Breast epithelium (tissue), 4 donors: ENCODE measurements at places on chromosomes 1 and 21. TPM values are rescaled to one million over a fixed set of nuclear protein-coding genes. Genes with fewer than 3 reads are reported as not detected.

The LCE3D gene
- not detected for total RNA-seq

DNA sequence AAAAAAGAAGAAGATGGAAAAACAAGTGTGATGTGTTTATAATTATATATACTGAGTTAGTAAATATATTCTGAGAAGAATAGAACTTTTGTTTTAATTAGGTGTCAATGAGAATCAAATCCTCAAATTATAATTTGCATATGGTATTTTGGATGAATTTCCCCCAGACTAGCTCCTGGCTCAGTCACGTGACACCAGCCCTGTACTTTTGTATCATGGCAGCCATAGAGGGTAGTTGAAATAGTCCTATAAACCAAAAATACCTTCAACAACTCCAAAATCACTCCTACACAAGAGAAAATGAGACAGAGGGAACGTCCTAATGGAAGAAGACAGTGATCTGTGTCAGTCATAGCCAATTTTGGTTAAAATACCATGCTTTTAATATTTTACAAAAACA lies 9.0 kb upstream of the S1PR1 start:
- H3K36me3 ChIP-seq: no peaks in the 10 kb centered on the region
- no peak for DNase-seq
- H3K27me3 ChIP-seq: no peaks in the 10 kb centered on the region
- H3K4me3 ChIP-seq: no peak overlapping the region
- H3K27ac ChIP-seq: no peak overlapping the region

The RAB7B gene
- 6.6 TPM for total RNA-seq

DNA sequence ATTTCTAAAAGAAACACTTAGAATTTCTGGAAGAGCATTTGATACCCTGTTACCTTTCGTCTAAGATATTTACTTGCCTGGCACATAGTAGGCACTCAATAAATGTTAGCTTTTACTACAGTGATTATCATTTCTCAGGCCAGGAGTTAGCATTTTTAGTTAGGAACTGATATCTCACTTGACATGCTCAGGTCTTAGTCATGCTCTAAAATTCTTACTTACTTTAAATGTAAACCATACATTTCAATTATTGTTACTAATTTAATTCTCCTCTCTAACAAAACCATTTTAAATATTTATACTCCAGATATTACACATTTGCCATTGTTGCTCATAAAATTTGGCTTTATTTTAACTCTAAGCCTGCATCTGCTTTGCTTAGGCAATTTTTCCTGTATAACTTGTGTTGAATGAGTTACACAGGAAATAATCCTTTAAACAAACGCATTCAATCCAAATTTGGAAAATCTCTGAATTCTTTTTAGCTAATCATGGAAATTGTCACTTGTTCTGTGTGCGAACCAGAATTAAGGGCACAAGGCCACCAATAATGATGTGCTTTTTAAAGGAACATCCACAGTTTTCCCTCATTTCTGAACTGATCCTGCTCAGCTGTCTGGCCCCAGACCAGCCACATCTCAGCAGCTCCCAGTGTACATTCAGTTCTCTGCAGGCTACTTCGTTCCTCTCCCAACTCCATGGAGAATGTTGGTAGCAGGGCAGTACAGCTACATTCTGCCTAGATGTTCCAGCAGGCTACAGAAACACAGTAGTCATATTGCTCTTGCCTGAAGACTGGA lies 15.6 kb downstream of the NIBAN1 start:
- no peaks in the 10 kb centered on the region for H3K4me1 ChIP-seq
- no peak overlapping the region for H3K27ac ChIP-seq
- DNase-seq: no peak
- no peak overlapping the region for H3K4me3 ChIP-seq
- H3K36me3 ChIP-seq: no peaks in the 10 kb centered on the region

DNA sequence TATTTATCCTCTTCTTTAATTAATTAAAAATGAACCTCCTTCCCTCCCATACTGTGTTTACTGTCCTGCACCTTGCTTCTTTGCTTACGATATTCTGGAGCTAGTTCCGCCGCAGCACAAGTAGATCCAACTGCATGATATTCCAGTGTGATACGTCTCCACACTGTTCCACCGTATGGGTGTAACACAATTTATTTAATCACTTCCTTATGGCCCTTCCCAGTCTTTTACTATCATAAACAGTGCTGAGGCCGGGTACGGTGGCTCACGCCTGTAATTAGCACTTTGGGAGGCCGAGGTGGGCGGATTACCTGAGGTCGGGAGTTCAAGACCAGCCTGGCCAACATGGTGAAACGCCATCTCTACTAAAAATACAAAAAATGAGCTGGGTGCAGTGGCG lies 25.7 kb downstream of the CNST start:
- H3K27ac ChIP-seq: no peak overlapping the region
- H3K36me3 ChIP-seq: no peaks in the 10 kb centered on the region
- DNase-seq: no peak
- H3K27me3 ChIP-seq: no peaks in the 10 kb centered on the region
- no peaks in the 10 kb centered on the region for H3K4me1 ChIP-seq
- no peak overlapping the region for H3K4me3 ChIP-seq
